CD14-positive monocyte (primary cell): ENCODE measurements at places on chromosomes 11 and 22.

GRCh38 chr11:324156-324555, 3.5 kb upstream of the IFITM3 start:
- DNase-seq: no peak

DNA sequence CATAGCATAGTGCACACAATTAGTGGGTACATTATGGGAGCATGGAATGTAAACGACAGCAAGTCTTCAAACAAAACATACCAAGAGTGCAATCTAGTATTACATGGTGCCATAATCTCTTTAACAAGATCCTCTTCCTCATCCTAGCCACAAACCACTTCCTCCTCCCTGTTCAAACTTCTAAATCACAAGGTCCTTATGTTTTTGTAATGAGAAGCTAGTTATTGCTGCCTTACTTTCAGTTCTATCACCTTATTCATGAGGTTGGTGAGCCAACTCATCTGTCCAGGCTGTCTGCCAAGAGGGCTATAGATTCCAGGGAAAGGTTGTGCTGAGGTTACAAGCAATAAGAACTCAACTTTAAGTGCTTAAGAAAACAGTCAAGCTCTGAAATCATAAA, 195.4 kb upstream of the ARHGAP20 start:
- DNase-seq: peak; percentile 70

GRCh38 chr11:36684840-36685801, 87.1 kb upstream of the RAG2 start:
- DNase-seq: no peak

DNA sequence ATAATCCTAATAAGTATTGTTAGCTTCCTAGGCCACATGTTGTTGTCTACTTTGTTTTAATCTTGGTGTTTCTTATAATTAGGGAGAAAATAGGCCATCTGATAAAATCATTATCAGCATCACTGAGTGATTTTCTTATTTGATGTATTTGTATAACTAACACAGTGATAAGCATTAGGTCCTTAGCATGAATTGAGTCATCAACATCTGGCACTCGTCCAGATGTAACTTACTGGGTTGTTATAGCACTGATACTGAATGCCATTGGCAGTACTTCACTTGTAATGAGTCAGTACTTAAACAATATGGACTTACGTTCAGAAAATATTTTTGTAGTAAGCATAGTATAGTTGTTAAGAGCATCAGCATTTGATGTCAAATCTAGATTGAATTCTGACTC, 16.2 kb downstream of the API5 start:
- no peak for DNase-seq

DNA sequence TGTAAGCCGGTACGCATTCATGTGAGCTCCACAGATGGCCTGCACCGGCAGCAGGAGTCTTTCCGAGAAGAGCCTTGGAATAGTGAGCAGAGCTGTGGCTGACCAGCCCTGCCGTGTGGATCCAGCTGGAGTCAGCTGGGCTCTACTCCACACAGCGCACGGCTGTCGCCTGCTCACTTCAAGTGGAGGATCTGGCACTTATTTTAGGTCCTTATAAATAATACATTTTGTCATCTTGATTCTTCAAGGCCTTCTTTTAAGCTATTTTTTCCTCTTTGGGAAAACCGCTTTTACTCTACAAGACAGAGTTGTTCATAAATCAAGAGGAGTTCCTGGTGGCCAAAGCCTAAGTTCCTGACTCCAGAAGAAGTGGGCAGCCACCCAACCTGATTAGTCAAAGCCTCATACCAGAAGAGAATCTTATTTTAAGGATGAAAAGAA, 93.8 kb downstream of the KCNC1 start:
- DNase-seq: no peak

GRCh38 chr11:99307510-99308088, 286.9 kb downstream of the CNTN5 start:
- DNase-seq: no peak

DNA sequence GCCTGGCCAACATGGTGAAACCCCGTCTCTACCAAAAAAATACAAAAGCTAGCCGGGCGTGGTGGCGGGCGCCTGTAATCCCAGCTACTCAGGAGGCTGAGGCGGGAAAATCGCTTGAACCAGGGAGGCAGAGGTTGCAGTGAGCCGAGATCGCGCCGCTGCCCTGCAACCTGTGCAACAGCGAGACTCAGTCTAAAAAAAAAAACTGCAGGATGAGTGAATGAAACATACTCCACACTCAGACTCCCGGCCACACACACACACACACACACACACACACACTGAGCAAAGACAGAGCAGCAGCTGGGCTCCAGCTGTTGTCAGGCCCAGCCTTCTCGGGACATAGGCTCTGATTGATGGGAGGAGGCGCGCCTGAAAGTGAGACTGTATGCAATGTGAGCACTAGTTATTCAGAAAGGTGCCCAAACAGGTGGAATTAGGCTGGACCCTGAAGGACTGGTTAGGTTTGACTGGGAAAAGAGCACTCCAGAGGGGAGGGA, 1.5 kb upstream of the PLEKHA7 start:
- DNase-seq: no peak

- no peak for DNase-seq
These were observed 81.0 kb upstream of the FGF3 start for GRCh38 chr11:69899957-69900821.

DNA sequence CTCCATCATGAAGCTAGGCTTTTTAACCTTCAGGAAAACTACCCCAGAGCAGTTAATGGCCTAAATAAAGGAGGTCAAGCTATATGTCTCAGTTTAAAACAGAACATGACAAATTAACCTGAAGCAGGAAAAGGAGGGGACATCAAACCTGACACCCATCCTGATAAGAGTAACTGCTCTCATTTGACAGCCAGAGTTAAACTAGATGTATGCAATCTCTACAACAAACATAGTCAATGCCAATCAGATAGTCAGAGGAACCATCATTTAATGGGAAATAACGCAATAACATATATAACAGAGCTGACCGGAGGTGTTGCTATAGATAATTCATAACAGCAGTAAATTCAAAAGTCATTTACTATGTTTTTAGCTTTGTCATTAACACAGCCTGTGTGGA, 3.1 kb downstream of the ZNF202 start:
- no peak for DNase-seq

DNA sequence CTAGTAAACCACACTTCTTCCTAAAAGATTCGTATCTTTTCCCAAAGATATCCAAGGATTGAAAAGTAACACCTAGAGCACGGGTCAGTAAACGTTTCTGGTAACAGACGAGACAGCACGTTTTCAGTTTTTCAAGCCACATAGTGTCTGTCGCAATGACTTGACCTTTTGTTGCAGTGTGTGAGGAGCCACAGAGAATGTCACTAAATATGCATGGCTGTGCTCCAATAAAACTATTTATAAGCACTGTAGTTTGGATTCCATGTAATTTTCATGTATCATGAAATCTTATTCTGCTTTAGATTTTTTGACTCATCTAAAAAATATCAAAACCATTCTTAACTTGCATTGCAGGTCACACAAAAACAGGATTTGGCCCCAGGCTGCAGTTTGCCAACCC, 18.3 kb upstream of the MICAL3 start:
- no peak for DNase-seq

GRCh38 chr11:79617561-79617960, 176.7 kb upstream of the TENM4 start:
- DNase-seq: no peak

DNA sequence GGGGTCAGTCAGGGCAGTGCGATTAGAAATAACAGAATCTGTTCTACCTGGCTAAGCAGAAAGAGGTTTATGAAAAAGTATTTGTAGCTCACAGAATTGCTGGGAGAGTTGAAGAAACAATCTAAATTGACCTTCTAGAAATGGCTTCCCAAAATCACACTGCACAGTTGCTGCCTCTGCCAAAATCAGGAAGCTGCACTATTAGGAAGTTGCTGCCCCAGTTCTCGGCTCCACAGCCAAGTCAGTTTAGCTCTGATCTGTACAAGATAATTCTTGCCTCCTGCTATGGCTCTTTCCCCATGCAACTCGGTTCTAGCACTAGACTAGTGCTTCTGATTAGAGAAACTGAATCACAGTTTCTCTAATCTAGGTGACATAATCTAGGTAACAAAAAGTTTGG, 16.0 kb upstream of the CCDC90B start:
- DNase-seq: no peak

- no peak for DNase-seq
These were observed 67.7 kb downstream of the SPON1 start for GRCh38 chr11:14029971-14030920.

- no peak for DNase-seq
These were observed 78.9 kb upstream of the TBCEL start for GRCh38 chr11:120945042-120945441.

DNA sequence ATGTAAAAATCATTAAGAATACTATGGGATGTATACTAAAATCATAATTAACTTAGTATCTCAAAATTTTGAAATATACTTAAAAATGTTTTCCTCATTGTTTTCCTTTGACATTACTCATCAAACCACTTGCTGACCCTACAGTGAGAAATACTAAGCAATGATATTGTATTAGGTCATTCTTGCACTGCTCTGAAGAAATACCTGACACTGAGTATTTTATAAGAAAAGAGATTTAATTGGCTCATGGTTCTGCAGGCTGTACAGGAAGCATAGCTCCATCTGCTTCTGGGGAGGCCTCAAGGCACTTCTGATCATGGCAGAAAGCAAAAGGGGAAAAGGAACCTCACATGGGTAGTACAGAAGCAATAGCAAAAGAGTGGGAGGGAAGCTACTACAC, 950.9 kb upstream of the CHORDC1 start:
- DNase-seq: no peak

DNA sequence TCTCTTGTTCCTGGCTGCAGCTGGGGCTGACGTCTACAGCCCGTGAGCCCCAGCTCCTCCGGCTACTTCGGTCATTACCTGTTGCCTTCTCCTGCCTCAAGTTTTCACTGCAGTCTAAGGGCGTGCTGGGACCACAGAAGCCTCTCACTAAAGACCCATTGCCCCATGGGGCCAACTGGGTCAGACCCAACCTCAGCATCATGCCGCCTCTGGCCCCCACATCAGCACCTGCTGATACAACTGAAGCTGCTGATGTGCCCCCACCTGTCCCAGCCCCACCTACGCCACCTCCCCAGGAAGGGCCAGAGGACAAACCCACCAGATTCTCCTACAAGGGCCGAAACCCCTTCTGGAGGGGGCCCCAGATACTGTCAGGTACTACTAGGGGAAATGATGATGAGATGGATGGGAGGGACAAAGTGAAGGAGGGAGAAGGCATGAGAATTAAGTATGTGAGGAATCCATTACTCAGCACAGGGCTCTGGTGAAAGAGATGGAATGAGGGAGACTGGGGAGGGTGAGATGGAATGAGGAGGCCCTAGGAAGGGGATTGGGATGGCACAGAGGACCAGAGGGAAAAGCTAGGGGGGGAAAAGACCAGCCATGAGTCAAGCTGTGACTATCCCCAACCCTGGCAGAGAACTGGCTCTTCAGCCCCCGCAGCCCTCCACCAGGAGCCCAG, 5.1 kb downstream of the C11orf42 start:
- no peak for DNase-seq

DNA sequence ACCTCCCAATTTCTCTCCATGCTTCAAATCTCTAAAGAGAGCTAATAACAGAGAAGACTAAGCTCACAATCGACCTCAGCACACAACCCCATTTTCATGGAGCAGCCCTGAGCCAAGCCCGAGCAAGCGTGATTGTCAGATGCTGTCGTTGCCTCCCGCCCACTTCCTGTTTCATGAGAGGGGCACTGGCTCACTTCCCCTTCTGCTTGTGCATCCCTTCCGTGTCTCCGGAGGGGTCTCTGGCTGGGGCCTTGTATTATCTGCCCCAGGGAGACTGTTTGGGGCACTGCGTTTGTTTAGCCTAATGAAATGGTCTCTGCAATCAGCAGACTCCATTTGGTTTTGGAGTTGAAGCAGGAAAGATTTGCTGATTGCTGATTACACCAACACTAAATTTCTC, 181.3 kb upstream of the SEZ6L start:
- peak; percentile 11 for DNase-seq

DNA sequence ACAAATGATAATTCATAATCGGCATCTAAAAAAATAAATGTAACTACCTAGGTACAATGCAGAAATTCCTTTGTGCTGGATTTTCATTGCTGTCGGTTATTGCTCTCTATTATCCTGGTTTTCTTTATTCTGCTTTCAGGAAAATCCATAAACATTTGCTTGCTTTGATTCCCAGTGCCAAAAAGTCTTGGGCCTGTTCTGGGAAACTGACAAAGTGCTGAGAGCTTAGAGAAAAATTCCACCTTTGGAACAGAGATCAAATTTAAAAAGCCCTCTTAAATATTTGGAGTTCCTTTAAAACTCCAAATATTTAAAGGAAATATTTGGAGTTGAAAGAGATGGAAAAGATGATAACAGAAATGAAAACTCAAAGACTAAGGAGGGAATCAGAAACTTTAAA, 87.3 kb upstream of the ZBED5 start:
- no peak for DNase-seq

- no peak for DNase-seq
These were observed 12.4 kb upstream of the TIMP3 start for GRCh38 chr22:32788904-32789624.

DNA sequence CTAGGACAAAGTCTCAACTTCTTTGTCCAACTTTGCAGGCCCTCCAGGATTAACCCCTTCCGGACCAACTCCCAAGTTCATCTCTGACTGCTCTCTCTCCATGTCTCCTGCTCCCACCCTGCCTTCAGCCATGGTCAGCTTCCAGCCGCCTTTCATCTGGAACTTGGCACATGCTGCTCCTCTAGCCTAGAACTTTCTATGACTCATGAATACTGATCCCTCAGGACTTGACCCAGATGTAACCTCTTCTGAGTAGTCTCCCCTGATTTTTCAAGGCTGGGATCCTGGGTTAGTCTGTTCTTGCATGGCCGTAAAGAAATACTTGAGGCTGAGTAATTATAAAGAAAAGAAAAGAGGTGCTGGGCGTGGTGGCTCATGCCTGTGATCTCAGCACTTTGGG, 5.2 kb upstream of the SLC15A3 start:
- no peak for DNase-seq

DNA sequence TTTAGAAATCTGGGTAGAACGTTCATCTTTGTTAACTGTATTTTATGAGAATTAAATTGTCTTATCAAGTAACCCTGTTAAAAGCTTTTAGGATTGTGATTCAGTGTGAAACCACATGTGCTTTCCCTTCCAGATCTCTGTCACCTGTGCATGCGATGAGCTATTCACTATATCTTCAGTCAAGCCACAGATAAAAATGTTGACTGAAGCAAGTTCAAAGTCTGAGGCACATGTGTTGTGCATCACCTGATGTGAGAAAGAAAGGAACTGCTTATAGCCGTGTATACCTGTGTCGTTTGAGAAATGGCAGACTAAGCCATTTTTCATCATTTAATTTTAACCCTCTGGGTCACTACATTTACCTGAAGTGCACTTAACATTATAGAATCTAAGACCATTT, 1088.9 kb upstream of the TENM4 start:
- no peak for DNase-seq

GRCh38 chr11:121534131-121535093, 81.6 kb upstream of the SORL1-AS1 start:
- DNase-seq: no peak
